Neural cell (in vitro differentiated cells): ENCODE measurements at places on chromosomes 7 and 10. TPM values are rescaled to one million over a fixed set of nuclear protein-coding genes. Genes with fewer than 3 reads are reported as not detected.

Gene FAM25C
- not detected in 2 replicates for polyA plus RNA-seq

Gene PARD3
- 10.4 and 12.4 TPM in 2 replicates for polyA plus RNA-seq

Gene KNDC1
- polyA plus RNA-seq = 4.3 and 11.8 TPM in 2 replicates

Gene LBX1
- 0.08 TPM in 1 of 2 replicates, not detected in the other for polyA plus RNA-seq

Gene MRPL43
- 121 and 122 TPM in 2 replicates for polyA plus RNA-seq

Gene OR2A5
- not detected in 2 replicates for polyA plus RNA-seq

Gene REEP3
- polyA plus RNA-seq = 6.9 and 7.2 TPM in 2 replicates

Gene ITGA8
- polyA plus RNA-seq = 0.11 TPM in 1 of 2 replicates, not detected in the other

Gene UBE2D1
- 68.6 and 89.8 TPM in 2 replicates for polyA plus RNA-seq

Gene ARHGAP22
- 0.15 and 0.70 TPM in 2 replicates for polyA plus RNA-seq

Gene CCL24
- polyA plus RNA-seq = not detected in 2 replicates

Gene ALDH18A1
- 45.7 and 59.1 TPM in 2 replicates for polyA plus RNA-seq

Gene ZSWIM8
- polyA plus RNA-seq = 69.1 and 83.2 TPM in 2 replicates

Gene LIPJ
- 0.15 and 0.16 TPM in 2 replicates for polyA plus RNA-seq

Gene SUN3
- polyA plus RNA-seq = not detected in 2 replicates

Gene BMPER
- polyA plus RNA-seq = 2.1 and 3.1 TPM in 2 replicates

Gene IKZF1
- polyA plus RNA-seq = 0.24 and 0.40 TPM in 2 replicates

Gene HSPA12A
- polyA plus RNA-seq = 5.9 and 8.4 TPM in 2 replicates

Gene ARL5B
- polyA plus RNA-seq = 45.1 and 50.0 TPM in 2 replicates

Gene TMEM139
- not detected in 2 replicates for polyA plus RNA-seq

Gene C7orf57
- not detected in 2 replicates for polyA plus RNA-seq

Gene IFIT1
- polyA plus RNA-seq = 0.20 TPM in 1 of 2 replicates, not detected in the other

Gene RELN
- 169 and 178 TPM in 2 replicates for polyA plus RNA-seq

Gene PNLIP
- polyA plus RNA-seq = not detected in 2 replicates
